Fibroblast of upper back skin (primary cell): ENCODE measurements at places on chromosomes 5 and 9.

DNA sequence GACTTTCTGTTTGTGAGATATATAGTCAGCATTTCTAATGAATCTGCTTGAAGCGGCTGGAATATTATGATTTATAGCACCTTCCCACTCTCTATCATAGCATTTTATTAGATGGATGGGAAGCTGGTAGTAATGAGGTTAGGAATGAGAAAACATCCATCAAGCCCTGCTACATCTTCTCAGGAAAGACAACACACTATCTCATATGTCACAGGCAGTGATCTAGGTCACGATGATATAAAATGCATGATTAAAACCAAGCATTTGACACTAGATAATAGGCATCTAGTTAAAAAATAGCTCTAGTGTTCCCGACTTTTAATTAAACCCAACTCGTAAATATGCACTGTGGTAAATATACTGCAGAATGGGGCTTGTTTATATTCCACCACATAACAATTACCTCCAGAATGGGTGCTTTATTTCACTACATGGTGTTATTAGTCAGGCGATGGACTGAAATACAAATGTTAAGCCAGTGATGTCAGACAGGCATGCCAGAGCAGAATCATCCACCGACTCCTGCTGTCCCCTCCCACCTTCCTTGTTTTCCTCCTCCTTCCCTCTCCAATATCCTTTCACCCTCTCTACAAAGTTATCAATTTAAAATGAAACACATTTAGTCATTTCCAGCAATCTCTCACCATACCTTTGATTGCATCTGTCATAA, 286.8 kb downstream of the SPATA31D1 start:
- DNase-seq: peak; percentile 31

DNA sequence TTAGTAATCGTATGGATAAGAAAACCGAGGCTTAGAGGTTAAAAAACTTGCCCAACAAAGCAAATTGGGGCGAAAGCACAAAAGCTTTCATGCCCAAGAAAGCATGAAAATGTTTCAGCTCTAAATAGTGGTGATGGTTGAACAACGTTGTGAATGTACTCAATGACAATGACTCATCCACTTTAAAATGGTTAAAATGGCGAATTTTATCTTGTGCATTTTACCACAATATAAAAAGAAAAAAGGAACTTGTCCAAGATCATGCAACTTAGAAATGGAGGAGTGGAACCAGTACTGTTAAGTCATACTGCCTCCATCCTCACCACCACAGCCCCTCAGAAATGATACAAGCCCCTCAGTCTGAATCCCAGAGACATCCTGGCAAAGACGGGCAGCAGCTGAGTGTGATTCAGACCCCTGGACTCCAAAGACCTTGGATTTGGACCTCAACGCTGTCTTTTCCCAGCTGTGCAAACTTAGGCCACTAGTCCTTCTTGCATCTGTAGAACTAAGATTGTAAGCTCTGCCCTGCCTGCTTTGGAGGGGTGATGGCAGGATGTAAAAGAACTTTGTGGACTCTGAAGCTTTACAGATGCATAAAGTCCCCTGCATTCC, 158.4 kb downstream of the GABBR2 start:
- DNase-seq: no peak

DNA sequence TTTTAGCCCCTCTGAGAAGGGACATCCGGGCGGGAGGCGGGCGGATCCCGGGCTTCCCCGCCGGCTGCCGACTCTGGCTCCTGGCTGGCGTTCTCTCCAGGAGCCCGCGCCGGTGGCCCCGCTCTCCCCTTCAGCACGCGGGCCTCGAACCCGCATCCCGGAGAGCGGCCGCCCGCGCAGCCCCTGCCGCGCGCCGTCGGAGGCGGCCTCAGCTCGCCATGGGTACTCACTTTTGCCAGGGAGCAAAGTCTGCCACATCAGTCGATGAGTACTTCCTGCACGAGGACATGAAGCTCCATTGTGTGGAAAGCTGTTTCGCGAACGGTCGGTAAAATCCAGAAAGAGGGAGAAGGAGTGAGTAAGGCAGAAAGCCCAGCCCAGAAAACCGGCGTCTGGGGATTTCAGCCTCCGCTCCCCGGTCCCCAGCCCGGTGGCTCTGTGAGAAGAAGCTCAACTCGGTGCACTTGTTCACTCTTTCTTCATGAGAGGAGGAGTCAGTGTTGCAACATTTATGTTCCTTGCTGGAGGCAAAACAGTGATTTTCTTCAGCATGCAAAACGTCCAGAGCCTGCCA, at the start of gene PRLR:
PRLR (minus strand) TSS at position 450 of the 574 bp plus-strand sequence. CDS start 140,867 bp downstream, outside the sequence.
- peak; percentile 16 for DNase-seq

DNA sequence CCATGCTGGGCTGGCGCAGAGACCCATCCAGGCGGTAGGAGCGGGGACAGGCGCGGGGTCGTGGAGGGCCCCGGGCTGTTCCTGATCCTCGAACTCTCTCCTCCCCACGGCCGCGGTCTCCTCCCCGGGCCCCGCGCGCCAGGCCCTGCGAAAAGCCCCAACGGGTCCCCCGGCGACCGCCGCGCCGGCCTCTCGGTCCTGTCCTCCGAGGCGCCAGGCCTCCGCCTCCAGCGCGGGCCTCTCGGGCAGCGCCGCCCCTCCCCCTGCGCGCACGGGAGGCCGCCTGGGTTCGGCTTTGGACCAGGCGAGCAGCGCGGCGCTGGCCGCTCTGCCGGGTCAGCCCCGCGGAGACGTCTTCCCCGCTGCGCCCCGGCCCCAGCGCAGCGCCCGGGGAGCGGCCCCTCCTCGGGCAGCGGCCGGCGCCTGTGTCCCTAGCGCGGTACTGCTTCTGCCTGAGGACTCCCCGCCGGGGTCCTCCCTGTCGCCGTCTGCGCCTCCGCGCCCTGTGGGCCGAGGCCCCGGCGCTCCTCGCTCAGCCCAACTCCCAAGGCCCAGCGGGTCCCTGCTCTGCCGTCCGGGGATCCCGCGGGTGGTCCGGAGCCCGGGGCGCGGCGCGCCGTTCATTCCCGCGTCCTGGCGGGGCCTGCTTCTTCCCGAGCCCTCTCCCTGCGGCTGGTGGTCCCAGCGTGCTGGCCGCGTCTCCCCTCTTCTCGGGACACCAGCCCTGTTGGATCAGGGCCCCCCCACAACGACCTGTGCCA, 13.4 kb downstream of the COL23A1 start:
- no peak for DNase-seq

DNA sequence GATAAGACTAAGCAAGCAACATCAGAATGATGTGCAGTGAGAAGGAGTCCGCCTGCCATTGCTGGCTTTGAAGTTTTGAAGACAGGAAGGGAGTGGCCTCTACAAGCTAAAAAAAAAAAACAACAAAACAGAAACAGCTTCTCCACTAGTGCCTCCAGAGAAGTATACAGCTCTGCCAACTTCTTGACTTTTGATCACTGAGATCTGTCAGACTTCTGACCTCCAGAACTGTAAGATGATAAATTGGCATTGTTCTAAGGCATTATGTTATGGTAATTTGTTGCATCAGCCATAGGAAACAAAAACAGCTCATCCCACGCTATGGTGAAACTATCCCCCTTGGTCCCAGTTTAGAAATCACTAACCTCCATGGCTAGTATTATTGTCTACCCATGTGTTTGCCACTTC, 131.0 kb upstream of the VCAN start:
- peak; percentile 5 for DNase-seq
